ENCODE measurements at places on chromosomes 4 and X. TPM values are rescaled to one million over a fixed set of nuclear protein-coding genes. Genes with fewer than 3 reads are reported as not detected.

GRCh38 chr4:107658400-107659336 is 61.4 kb downstream of the PAPSS1 start:
- DNase-seq, result no peak

DNA sequence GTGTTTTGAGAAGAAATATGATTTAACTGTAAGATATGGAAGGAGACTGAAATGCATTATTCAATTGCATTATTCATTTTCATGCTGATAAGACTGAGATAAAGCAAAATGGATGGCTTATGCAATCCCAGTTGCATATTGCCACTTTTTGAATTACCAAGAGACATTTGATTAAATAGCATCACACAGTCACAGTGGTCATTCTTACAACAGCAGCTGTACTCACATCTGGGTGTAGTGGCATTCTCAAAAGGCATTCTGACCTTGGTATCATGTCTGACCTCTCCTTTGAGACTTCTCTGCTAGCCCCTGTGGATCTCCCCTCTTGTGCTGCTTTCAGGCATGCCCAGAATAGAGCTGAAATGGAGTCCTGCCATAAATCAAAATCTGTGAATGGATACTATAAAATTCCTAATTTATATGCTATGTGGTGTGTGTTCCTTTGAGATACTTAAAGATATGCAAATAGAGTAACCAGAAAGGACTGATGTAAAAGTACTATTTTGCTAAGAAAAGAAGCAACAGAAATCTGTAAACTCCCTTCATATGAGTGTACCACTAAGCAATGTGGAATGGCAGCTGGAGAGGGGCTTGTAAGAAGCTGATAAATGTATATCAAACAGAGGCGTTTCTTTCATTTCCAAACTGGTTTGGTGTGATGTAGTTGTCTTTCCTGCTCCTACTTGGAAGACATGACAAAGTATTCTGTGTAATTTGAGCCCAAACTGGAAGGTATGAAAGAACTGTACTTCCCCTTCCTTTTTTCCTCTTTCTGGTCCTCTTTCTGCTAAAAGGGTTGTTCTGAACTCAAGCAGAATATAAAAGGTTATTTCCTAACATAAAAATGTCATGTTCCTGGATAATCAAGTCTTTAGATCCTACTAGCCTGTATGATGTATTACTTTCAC is 25.4 kb upstream of the METAP1 start:
- peak; percentile 5 for DNase-seq

The GRPR gene
- total RNA-seq, result 16.4 TPM

- peak; percentile 5 for DNase-seq
Measured at GRCh38 chr4:126582737-126583136, 1050.0 kb upstream of the INTU start.

DNA sequence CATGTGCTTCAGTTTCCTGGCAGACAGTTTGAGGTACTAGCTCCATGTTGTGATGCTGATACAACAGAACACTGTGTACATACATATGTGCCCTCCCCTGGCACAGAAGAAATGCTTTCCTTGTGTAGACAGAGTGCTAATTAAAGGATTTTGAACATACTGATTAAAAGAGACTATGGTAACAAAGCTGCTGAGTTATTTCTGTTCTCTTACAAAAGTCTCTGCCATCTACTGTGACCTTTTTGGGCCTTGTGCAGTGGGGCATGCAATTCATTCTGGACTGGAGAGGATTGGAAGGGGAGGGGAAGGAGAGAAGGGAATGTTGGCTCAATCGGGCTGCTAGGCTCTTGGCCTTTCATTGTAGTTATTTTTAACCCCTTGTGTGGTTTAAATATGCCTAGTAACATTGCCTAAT is 6.0 kb downstream of the PDLIM5 start:
- no peak for DNase-seq

The HHIP gene
- total RNA-seq, result 8.6 TPM

The MAOB gene
- total RNA-seq, result 0.36 TPM

DNA sequence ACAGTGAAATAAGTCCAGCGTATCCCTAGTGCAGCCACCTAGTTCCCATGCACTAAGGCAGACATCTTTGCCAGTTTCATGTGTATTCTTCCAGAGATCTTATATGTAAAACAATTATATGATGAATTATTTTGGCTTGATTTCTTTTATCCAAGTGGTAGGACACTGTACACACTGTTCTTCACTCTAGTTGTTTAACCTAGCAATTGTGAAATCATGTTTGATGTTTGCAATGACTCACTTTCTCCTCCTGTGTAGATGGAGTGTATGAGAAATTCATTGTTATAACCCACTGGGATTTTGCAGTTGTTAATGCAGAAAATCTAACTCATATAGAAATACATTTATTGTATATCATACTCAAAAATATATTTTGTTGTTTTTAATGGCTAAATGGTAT is 17.5 kb upstream of the TBC1D1 start:
- DNase-seq, result peak; percentile 75

GRCh38 chrX:119004920-119005524 is 30.6 kb downstream of the LONRF3 start:
- peak; percentile 28 for DNase-seq

GRCh38 chr4:184039963-184040383 is 134.9 kb downstream of the STOX2 start:
- no peak for DNase-seq

DNA sequence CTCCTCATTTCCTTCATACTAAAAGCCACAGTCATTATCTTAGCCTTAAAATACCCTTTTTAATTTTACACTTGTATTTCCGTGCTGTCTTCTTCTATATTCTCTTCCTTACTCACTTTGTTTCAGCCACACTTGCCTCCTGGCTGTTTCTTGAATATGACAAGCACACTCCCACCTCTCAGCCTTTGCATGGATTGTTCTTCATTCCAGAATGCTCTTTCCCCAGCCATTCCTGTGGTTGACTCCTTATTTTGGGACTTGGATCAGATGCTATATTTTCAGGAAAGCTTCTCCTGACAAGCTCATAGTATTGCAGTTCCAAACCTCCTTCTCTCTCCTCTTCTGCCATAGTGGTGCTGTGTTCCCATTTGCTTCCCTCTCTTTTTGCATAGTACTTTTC is 291.3 kb downstream of the PDHA2 start:
- no peak for DNase-seq

- no peak for DNase-seq
Measured at GRCh38 chr4:117965622-117966021, 68.7 kb upstream of the NDST3 start.

The PHKA1 gene
- 3.3 TPM for total RNA-seq

- DNase-seq, result peak; percentile 73
Measured at GRCh38 chr4:83358410-83358809, 23.8 kb upstream of the HPSE start.

GRCh38 chrX:144715337-144715736 is 532.0 kb upstream of the SPANXN1 start:
- no peak for DNase-seq

DNA sequence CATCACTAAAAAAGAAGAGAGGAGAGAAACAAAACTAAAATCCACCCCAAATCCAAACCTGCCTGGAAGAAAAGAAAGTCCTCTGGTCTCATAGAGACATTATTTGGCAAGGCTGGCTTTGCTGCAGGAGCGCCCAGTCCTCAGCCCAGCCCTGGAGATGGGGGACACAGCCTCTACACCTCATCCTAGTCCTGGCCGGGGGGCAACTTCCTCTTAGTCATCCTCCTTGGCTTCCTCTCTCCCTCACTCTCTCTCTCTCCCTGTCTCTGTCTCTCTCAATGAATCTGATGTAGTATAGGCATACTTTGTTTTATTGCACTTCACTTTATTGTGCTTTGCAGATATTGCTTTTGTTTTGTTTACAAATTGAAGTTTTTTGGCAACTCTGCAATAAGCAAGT is 55.8 kb upstream of the MAGEB10 start:
- no peak for DNase-seq

The TBX22 gene
- total RNA-seq, result not detected

- DNase-seq, result no peak
Measured at GRCh38 chr4:142243255-142243654, 602.8 kb downstream of the INPP4B start.

GRCh38 chr4:114226968-114227760 is 247.7 kb upstream of the ARSJ start:
- peak; percentile 34 for DNase-seq

- peak; percentile 74 for DNase-seq
Measured at GRCh38 chr4:128660361-128661215, 148.9 kb upstream of the JADE1 start.

- DNase-seq, result no peak
Measured at GRCh38 chrX:116111497-116111896, 59.0 kb upstream of the AGTR2 start.

- DNase-seq, result peak; percentile 71
Measured at GRCh38 chr4:10033191-10033881, 12.0 kb upstream of the SLC2A9 start.

- DNase-seq, result peak; percentile 22
Measured at GRCh38 chr4:140281828-140282552, 91.5 kb upstream of the SCOC start.

The FGB gene
- total RNA-seq, result not detected

DNA sequence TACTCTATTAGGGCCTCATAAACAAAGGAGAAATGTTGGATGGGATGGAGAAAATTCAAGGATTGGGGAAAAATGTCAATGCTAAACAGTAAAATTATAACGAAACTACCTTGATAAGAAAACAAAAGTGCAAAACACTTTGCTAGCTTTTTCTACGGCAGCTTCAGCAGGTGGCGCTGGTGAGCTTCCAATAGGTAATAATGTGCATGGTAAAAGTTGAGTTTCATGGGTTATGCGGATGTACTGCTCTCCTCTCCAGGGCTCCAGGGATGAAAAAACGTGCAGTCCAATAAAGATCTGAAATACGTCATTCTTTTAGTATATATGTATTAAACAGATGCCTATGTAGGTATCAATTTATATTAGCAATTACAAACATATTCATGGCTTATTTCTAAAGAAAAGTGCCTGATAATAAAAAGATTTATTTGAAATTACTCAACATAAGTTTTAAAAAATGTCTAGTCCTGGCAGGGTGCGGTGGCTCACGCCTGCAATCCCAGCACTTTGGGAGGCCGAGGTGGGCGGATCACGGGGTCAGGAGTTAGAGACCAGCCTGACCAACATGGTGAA is 239.6 kb downstream of the GRXCR1 start:
- peak; percentile 66 for DNase-seq

DNA sequence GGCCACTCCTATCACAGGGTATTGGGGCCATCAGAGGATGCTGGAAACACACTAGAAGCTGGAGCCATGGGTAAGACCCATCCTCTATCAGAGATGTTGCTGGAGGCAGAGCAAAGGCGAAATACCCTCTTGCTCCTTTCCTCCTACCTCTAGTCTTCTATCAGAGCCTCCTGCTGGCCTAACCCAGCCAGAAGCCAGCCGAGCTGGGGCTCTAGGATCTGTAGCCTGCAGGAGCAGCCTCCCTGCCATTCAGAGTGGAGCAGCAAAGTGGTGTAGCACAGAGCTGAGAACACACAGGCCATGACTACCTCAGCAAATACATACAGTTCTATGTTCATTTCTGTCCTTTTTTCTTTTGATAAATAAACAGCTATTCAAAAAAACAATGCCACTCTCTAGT is 35.7 kb downstream of the GATB start:
- no peak for DNase-seq

The ATP1B4 gene
- total RNA-seq, result not detected

The CMC4 gene
- 11.4 TPM for total RNA-seq

- no peak for DNase-seq
Measured at GRCh38 chr4:25628451-25628850, 27.2 kb upstream of the SLC34A2 start.
